ENCODE measurements at places on chromosomes 5 and 9.

DNA sequence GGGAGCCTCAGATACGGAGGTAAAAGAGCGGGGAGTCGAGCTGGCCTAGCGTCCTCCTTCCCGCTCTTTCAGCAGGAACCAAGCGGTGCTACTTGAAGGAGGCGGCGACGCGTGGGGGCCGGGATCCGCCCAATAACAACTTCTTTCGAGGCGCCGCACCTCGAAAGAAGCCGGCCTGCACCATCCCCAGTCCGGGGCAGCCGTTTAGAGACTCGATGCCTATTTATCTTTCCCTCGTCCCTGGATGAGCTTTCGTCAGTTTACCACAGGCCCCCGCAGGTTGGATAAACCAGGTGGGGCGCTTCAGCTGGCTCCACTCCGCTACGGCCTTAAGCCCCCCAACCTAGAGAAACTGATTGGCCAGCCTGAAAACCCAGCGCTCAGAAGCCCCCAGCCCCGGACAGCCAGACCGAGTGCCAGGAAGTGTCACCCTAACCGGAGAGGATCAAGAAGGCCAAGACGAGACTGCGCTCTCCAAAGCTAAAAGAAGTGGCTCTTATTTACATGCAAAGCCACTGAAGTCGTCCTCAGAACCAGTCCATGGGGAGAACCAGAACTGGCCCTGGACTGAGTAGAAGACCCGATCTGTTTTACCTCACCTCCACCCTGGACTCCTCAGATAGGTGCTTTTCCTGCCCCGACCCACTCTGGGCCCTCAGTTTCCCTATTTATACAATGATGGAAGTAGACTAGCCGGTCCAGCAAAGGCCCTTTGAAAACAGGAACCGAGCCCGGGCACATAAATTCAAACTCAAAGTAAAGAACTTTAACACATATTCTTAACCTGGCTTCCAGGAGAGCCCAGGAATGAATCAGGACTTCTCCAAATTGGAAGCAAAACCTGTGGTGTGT lies 1.4 kb downstream of the HAND1 start:
- DNase-seq, result no peak

DNA sequence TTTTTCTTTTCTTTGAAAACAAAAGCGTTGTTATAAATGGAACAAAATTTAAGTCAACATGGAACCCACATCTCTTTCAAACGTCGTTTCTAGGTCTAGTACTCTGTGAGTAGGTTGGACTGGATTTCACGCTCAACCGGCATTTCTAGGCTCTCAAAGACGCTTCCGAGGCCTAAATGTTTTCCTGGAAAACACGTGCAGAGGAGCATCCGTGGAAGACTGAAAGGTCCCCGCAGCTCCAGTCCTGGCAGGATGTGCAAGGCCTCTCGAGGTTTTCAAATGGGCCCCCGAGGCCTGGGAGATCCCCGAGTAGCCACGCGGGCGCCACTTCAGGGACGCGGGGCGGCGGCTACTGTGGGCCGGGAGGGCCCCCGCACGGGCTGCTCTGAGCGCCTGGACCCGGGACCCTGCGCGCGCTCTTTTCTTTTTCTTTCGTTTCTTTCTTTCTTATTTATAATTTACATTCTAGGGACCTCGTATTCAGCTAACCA lies 4.2 kb upstream of the IRX2 start:
- no peak for DNase-seq

DNA sequence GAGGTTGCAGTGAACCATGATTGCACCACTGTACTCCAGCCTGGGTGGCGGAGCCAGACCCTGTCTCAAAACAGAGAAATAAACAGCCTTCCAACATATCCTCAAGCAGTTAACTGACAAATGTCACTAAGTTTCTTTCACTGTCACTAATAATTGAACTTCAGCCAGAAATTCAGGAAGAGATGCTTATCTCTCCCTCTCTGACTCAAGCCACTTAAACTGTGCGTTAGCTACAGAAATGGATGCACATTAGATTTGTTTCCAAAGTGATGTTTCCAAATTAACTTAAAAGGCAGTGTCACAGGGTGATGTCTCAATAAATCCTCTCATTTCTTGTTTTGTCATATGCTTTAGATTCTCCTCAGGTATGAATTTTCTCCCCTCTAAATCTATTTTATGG lies 164.9 kb downstream of the KDM4C start:
- no peak for DNase-seq

- DNase-seq, result no peak
Observed at GRCh38 chr9:16704116-16705110, 166.1 kb downstream of the BNC2 start.

GRCh38 chr5:39501397-39501796 lies 76.6 kb upstream of the DAB2 start:
- DNase-seq, result no peak

GRCh38 chr9:85569988-85570387 lies 171.8 kb downstream of the AGTPBP1 start:
- DNase-seq, result peak; percentile 50

DNA sequence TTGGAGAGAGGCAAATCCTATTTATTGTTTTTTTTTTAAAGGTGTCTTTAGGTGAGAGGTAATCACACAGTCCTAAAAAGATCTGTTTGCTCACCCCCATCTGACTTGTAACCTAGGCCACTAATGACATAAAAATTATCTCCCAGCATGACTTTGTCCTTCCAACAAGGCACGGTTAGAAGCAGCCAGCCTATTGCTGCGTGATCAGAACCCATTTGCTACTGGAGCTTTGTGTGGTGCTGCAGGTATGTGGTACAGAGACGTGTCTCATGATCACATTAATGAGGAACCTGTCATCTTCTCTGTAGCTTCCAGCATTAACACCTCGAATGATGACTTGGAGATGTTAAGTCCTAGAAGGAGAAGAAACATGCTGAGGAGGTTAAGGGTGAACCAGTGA lies 555.8 kb upstream of the TLE4 start:
- no peak for DNase-seq

DNA sequence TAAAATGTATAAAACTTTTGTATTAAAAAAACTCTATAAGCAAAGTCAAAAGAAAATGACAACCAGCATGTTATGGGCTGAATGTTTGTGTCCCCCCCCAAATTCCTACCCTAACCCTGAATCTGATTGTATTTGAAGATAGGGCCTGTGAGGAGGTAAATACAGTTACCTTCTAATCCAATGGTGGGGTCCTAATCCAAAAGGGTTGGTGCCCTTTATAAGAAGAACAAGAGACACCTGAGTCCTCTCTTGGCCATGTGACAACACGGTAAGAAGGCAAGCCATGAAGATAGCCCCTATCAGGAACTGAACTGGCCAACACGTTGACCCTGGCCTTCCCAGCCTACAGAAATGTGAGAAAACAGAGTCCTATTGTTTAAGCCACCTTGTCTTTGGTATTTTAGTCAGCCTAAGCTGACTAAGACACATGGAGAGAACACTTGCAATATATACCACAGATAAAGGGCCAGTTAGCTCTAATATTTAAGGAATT lies 49.7 kb upstream of the AKNA start:
- no peak for DNase-seq

DNA sequence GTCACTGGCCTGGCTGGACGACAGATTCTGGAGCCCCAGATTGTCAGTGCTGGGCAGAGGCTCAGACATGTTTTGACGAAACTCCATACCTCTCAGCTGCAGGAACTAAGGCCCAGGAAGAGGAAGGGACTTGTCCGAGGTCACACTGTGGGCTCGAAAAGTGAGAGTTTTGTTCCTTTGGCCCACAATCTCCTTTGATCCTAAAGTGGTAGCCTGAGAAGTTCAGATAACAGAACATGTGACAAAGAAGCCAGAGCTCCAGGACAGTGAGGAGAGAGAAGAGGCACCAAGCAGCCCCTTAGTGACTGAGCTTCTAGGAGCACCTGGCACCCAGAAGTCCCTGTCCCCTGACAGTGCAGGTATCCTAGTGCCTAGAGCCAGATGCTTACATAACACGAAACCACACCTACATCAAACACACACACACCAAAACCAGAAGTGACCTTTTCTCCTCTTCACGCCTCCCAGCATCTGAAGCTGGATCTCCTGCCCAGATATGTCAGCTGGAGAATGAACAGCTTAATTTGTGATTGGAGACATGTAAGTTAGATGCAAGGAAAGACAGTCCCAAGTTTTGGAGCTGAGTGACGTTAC lies 88.9 kb downstream of the ADRB2 start:
- DNase-seq, result peak; percentile 54

GRCh38 chr5:34022121-34022705 lies 14.4 kb upstream of the AMACR start:
- no peak for DNase-seq

DNA sequence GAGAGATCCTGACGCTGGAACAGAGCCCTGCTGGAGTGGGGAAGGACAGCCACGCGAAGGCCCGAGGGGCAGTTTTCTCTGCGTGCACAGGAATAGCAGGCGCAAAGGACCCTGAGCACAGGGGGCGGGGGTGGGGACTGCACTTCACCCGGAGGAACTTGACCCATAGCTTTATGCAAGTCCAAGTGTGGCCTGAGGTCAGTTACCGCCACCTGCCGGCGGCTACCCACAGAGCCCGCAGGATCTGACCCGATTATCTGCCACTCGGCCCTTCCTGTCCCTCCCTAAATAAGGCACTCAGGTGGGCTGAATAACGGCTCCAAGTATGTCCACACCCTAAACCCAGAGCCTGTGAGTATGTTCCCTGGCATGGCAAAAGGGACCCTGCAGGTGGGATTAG lies 65.4 kb upstream of the FCN1 start:
- DNase-seq, result no peak

DNA sequence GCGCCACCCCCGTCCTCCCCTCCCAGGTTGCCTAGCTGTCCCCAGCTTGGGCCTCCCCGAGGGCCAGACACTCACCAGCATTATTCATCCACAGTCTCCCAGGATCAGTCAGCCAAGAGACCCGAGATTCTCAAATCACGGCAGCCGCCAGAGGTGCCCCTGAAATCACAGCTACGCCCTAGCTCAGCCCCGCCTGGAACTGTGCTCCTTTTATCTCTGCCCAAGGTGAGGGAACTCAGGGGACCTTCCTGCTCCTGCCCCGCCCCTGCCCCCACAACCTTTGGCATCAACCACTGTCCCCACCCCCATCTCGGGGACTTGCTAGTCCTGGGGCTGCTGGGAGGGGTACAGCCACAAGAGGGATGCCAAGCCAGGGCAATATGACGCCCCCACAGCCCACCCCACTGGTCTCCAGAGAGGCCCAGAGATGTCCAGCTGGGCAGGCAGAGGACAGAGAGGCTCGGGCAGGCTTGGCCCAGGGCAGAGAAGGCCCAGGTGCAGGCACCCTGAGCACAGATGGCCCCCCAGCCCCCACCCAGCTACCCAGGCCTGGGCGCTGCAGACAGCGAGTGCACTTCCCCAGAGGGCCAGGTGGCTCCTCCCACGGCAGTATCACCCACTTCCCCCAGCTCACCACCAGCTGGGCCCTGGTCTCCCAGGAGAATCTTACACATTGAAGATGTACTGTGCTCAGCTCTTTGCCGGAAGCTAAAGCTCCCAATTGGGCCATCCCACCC lies at the start of gene FUT7:
TSS of gene FUT7 (minus strand) at position 185 of the 737 bp plus-strand sequence. CDS start at position 88, 97 bp downstream.
- no peak for DNase-seq

DNA sequence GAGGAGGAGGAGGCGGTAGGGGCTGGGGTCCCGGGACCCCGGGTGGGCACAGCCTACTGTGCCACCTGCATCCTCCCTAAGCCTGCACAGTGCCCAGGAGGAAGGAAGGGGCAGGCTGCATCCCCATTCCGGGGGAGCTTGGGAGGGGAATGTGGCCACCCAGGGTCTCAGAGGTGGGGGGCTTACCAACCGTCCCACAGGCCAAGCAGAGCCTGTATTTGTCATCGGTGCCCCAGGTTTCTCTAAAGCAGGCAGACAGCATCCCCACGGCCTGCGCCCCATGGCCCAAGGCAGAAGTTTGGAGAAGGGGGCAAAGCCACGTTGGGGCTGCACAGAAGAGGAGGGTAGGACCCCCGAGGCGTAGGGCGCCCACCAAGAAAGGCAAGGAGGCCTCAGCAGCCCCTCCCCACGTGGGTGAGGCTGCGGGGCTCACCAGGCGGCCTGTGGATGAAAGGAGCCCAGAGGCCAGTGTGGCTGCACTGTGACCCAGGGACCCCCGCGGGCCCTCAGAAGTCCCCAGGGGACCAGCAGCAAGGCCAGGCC lies 507 bp upstream of the GPSM1 start:
- no peak for DNase-seq

DNA sequence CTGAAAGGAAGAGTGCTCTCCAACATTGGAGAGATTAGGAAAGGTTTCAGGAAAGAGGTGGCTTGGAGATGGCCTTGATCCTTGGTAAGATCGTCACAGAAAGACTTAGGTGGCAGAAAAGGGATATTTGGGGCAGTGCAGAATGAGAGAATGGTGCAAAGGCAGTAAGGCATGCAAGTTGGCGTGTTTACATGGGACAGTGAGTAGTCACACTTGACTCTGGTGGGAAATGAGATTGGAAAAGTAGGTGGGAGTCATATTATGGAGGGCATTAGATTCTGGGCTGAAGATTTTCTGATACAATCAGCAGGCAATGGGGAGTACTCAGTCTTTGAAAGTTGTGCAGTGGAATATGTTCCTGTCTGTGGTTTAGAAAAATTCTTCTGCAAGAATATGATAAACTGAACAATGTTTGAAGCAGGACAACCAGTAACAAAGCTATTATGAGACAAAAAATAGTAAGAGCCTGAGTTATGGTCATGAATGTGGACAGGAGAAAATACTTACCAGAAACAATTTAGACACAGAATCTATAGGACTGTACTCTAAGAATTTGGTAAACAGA lies 76.2 kb upstream of the ANKRD55 start:
- no peak for DNase-seq

DNA sequence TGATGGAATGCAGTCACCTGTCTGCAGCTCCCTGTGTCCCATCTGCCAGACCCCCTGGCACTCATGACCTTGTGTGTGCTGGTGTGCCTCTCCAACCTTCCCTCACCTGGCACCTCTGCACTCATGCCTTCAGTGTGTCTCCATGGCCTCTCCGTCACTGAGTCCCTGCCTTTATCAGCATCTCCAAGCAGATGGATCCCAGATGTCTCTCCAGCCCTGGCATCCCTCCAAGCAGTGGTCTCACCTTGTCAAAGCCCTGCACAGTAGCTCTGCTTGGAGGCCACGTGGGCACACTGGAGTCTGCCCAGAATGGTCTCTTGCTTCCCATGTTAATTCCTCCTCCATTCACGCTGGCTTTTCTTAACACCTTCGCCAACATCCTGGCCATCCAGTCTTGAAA lies 84.8 kb downstream of the DAP start:
- DNase-seq, result no peak

DNA sequence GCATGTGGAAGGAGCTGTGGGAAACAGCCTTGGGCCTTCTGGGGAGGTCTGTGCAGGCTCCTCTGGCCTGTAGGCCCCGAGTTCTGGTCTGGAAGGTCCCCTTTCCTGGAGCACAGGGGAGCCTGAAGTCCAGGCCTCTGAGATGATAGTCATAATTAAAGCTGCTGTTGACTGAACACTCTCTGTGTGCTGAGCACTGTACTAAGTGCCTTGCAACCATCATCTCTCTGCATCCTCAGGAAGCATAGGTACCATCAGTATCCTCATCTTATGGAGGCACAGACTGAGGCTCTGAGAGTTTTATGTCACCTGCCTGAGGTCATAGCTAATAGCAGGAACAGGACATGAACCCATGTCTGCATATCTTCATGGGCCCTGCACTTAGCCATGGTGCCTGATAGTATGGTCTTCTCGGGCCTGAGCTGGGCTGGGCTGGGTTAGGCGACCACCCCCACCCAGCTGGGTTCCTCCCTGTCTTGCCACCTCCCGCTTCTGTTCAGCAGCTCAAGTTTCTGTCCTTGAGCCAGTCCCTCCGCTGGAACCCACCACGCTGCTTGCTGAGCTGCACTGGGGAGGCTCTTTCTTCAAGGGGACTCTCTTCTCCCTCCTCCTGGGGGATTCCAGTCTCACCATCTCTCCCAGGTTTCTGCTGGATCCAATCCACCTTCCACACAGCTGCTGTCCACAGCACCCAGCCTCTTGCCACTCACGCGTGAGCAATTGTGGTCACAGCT lies 27.6 kb downstream of the LMX1B start:
- no peak for DNase-seq
